ENCODE measurements at places on chromosomes 1 and 21.

GRCh38 chr1:108817811-108818210 is 39.1 kb downstream of the AKNAD1 start:
- DNase-seq: no peak

GRCh38 chr1:200153277-200154055 is 126.0 kb downstream of the NR5A2 start:
- DNase-seq: peak; percentile 15

DNA sequence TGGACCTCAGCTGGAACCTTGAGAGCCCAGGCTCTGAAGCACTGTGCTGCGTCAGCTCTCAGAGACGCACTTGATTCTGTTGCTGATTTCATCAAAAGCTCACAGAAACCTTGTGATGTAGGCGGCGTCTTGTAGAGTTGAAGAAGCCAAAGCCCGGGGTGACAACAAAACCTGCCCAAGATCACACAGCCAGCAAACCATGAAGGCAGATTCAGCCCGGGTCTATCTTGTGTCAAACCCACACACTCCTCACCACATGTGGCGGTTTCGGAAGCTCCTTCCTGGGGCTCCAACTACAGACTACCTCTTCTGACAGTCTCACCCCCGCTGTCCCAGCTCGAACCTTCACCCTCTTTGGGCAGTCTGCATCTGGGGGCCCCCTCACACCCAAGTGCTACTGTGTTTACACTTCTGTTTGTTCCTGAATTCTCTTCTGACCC is 50.4 kb downstream of the TENT5C start:
- DNase-seq: peak; percentile 60

DNA sequence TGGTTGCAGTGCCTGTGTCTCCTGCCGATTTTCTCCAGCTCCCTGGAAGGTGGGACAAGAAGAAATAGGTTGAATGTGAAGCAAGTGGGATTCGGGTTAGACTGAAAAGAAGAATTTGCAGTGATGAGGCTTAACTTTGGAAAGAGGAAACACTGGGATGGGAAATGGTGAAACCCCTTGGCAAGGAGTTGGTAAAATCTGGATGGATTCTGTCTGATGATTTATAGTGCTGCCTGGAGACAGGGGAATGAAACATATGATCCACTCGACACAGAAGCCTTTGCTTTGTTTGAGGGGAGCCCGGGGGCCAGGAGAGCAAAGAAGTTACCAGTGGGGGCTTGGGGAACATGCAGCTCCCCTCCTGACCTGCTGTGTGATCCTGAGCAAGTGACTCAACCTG is 67.2 kb downstream of the UBIAD1 start:
- DNase-seq: no peak

GRCh38 chr1:222057162-222057561 is 315.3 kb upstream of the DUSP10 start:
- DNase-seq: no peak

GRCh38 chr1:155038602-155039307 is 5.1 kb downstream of the DCST1 start:
- DNase-seq: no peak

- DNase-seq: no peak
Measured at GRCh38 chr1:162626094-162626493, 6.2 kb upstream of the DDR2 start.

DNA sequence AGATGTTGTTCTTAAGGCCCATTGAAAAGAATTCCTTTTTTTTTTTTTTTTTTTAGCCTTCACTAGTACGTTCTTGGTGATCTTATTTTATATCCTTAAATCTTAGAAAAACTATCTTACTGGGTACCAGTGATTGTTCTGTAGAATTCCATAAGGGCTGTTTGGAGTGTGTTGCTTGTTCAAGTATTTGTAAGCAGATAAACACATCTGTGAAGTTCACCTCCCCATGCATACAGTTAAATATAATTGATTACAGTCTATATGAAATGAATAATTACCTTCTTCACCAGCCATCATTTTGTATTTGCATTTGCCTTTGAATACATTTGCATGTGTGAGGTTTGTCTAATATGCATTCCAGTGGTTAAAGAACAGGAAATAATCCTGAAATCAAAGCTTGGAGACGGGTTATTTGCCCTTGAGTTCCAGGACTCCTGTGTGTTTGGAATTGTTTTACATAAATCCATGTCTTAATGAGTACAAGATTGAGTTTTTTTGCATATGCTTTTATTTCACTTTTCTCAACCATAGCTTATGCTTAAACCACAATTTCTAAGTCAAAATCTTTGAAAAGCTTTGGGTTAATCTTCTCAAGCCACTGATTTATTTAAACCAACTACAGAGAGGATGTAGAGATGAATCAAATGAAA is 73.1 kb downstream of the VPS13D start:
- no peak for DNase-seq

DNA sequence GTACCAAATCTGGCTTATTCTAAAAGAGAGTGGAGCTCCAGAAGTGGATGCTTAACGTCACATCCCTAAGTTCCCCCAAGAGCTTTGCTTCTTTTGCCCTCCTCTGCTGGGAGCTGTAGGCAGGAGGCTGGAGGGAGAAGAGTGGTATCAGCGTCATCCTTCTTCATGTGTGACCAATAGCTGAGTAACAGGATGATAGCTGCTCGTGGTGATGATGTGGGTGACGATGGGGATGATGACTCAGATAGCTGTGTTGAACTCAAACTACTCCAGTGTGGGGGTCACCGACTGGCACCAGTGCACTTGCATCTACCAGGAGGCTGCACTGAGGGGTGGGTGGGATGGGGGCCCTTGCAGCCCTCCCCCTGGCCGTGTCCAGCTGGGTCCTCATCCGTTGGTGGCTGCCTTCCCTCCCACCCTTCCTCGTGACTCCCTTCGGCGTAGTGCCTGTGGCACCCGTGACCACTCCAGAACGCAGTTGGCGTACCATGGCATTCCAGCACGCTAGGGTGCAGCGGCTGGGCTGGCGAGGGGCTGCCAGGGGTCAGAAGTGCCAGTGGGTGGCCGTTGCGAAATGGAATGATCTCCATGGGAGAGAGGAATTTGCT is 1.1 kb downstream of the IGFN1 start:
- DNase-seq: no peak

GRCh38 chr1:155125946-155126555 is 1.6 kb upstream of the EFNA1 start:
- DNase-seq: no peak

DNA sequence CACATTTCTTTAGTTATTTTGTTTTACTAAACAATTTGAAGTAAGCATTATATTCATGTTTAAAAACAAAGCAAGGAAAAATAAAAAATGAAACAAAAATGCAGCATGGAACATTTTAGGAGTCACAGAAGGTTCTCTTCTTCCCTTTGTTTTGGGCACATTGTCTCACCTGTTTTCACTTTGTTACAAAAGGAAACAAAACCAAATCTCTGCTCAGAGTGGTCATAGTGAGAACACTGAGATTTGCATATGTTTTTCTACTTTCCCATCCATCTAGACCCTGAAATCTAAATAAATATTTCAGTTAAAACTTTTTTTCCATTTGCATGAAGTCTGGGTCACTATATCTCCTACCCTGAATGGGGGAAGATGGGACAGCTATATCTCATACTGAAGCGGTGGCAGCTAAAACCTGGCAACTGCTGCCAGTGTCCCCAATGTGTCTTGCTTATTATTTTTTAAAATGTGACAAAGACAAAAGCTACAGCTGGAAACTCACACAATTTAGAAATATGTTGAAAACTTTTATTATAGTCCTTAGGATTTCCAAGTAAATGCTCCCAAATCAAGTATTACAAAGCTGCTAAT is 3.5 kb downstream of the EXOC8 start:
- DNase-seq: no peak

- DNase-seq: no peak
Measured at GRCh38 chr1:28236656-28237322, 865 bp downstream of the ATP5IF1 start.

GRCh38 chr1:25134801-25135461 is 97.4 kb downstream of the SYF2 start:
- no peak for DNase-seq

- no peak for DNase-seq
Measured at GRCh38 chr1:67630438-67631045, 54.5 kb upstream of the GADD45A start.

DNA sequence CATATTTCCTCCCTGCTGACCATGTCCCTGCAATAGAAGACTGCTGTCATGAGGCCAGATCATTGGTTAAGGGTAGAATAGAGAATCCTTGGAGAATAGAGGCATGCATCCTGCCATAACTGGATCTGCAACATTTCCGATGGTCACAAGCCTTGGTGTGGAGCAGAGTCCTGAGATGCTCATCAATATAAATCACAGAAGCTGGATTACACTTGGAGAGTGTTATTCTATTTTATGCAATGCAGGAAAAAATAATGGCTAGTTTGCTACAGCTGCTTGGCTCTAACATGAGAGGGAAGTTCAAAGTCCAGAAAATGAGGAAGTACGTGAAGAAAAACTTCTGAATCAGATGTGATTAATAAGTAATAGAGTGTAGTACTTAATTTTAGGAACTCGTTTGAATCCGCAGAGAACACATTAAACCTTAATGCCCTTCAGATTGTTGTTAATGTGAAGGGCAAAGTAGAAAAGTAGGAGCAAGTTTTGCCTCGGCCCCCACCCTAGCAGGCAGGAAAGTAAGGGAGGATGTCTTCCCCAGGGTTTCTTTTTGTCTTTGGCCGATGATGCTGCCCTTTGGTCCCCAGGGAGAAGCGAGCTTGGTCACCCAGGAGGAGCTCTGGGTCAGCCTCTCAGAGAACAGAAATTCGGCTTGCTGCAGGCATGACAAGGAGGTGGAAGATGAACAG is 59.5 kb downstream of the KCNK1 start:
- no peak for DNase-seq

DNA sequence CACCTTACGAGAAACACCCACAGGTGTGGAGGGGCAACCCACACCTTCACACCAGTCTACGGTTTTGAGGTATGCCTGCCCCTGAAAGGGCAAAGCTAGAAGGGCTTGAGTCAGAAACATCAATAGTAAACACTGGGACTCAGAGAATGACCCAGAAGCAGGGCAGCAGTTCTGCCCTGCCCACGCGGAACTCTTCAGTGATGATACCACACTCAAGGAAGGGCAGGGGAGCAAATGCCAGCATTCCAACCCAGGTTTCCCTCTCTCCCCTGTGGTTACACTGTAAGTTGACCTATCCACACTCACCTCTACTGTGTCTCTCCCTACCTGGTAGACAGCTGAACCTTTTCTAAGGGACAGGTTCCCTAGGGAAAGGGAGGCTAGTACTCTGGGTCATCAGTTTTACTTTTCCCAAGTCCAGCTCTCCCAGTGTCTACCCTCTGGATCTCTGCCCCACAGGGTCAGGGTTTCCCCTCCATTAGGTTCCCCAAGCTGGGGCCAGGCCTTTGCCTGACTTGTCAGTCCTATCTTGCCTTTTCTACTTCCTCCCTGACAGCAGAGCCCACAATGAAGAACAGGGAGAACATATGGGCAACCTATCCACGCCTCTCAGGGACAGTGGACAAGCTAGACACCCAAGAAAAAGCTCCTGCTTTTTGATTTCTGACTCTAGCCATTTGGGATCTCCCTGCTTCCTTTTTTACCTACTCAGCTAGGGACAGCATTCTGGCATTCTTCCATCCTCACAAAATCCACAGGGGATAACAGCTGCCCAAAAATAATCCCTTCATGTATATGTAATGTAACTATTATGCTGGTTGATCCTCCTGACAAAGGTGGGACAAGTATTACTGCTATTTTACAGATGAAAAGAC is 3.0 kb downstream of the F11R start:
- DNase-seq: no peak

DNA sequence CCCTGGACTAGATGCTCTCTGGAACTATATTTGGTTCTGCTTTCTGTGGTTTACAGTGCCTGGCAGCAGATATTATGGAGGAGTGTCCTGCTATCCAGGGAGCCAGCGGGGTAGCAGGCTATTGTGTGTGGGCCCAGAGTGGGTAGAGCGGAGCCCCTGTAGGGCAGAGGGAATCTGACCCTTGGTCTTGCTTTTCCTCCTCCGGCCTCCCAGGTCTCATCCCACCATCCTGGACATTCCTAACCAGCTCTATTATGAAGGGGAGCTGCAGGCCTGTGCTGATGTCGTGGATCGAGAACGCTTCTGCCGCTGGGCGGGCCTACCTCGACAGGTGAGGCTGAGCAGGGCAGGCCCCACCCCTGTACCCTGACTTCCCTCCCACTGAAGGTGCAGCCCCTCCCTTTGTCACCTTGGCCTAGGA is 9.1 kb downstream of the RHOC start:
- DNase-seq: no peak
